ENCODE measurements at places on chromosomes 3 and 15. TPM values are rescaled to one million over a fixed set of nuclear protein-coding genes. Genes with fewer than 3 reads are reported as not detected.

SLC25A38 gene
- total RNA-seq, result 19.3 TPM

PAK6 gene
- total RNA-seq, result 3.4 TPM

CHST2 gene
- 1.3 TPM for total RNA-seq

PP2D1 gene
- total RNA-seq, result not detected

PFKFB4 gene
- total RNA-seq, result 12.2 TPM

TM4SF4 gene
- total RNA-seq, result 90.1 TPM

ZCWPW2 gene
- 1.2 TPM for total RNA-seq

TMEM40 gene
- total RNA-seq, result not detected

CFAP91 gene
- total RNA-seq, result 15.5 TPM

GOLGA6L10 gene
- total RNA-seq, result 1.6 TPM

NR2E3 gene
- 0.19 TPM for total RNA-seq

KY gene
- 0.28 TPM for total RNA-seq

LMAN1L gene
- not detected for total RNA-seq

TTC14 gene
- total RNA-seq, result 40.1 TPM

SPATA12 gene
- total RNA-seq, result 0.12 TPM

CAMK2N2 gene
- 33.7 TPM for total RNA-seq

LRRC31 gene
- not detected for total RNA-seq

LAMB2 gene
- total RNA-seq, result 215 TPM

CTXN2 gene
- not detected for total RNA-seq

PLSCR2 gene
- 0.83 TPM for total RNA-seq

INSYN1 gene
- 1.8 TPM for total RNA-seq

TRPM1 gene
- not detected for total RNA-seq

GOLGA8O gene
- total RNA-seq, result 0.46 TPM

HTR3E gene
- total RNA-seq, result not detected

ACTRT3 gene
- total RNA-seq, result 0.75 TPM

STARD9 gene
- total RNA-seq, result 1.3 TPM

PRR20G gene
- total RNA-seq, result not detected

Measured in pancreas (tissue), 10 donors.